Activated CD8-positive, alpha-beta T cell treated with anti-CD3 and anti-CD28 coated beads, Interleukin-2, amount 10 ng/mL, durations not matched to agents 7 days and 5 days (primary cell): ENCODE measurements at places on chromosomes 6 and 20.

DNA sequence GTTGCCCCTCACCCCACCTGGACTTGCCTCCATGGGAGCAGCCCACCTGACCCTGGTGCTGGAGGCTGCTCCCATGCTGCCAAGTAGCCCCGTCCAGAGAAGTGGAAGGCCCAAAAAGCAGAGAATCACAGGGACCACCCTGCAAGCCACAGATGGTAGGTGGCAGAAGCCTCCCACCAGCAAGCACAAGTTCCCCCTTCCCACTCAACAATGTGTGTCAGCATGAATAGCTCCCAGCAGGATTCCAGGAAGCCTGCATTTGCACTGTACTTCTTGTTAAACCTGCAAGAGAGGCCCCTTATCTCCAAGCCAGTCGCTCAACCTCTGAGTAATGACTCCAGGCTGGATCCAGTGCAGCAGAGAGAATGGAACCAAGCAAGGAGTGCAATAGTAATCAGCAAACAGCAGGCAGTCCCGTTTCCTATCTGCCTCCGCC is 180.8 kb upstream of the CST7 start:
- H3K4me1 ChIP-seq = peaks cover under 1% of the 10 kb centered on the region
- H3K27ac ChIP-seq = no peak overlapping the region
- peaks cover 12% of the 10 kb centered on the region for H3K27me3 ChIP-seq
- no peak overlapping the region for H3K4me3 ChIP-seq

- H3K36me3 ChIP-seq = peaks cover 65% of the 10 kb centered on the region
- H3K27me3 ChIP-seq = no peaks in the 10 kb centered on the region
- H3K4me3 ChIP-seq = no peak overlapping the region
- peak overlapping the region; percentile 39 for H3K27ac ChIP-seq
Measured at GRCh38 chr20:62887152-62887859, 25.7 kb upstream of the TCFL5 start.

DNA sequence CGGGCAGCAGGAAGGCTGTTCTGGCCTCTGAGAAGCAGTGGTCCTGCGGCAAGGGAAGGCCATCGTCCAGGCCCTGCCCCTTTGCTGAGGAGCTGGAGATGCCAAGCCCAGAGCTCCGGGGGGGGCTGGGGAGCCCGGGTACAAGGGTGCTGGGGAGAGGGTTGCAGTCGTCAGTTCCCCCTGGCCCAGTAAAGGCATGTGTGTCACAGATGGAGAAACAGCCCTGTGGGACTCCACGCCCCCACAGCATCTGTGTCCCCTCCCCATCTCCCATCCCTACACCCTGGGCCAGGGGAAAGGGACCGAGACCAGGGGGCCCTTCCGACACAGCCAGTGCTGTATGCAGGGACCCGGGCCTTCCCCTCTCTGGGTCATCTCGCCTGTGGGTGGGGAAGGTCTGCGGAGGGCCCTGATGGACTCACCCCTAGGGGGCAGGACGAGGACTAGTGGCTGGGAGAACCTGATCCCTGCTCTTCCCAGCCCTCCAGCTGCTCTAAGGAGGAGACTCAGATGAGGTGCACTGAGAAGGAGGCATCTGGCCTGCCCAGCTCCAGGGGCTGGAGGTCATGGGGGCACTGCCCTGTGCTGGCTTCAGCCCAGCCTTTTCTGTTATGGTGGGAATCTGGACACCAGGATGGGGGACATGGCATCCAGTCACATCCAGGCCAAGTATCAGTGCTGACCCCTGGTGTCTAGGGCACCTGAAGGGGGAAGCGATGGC is 609 bp downstream of the MYL9 start:
- peaks cover 4% of the 10 kb centered on the region for H3K4me1 ChIP-seq
- no peak overlapping the region for H3K27ac ChIP-seq
- no peak for DNase-seq
- no peak overlapping the region for H3K4me3 ChIP-seq

DNA sequence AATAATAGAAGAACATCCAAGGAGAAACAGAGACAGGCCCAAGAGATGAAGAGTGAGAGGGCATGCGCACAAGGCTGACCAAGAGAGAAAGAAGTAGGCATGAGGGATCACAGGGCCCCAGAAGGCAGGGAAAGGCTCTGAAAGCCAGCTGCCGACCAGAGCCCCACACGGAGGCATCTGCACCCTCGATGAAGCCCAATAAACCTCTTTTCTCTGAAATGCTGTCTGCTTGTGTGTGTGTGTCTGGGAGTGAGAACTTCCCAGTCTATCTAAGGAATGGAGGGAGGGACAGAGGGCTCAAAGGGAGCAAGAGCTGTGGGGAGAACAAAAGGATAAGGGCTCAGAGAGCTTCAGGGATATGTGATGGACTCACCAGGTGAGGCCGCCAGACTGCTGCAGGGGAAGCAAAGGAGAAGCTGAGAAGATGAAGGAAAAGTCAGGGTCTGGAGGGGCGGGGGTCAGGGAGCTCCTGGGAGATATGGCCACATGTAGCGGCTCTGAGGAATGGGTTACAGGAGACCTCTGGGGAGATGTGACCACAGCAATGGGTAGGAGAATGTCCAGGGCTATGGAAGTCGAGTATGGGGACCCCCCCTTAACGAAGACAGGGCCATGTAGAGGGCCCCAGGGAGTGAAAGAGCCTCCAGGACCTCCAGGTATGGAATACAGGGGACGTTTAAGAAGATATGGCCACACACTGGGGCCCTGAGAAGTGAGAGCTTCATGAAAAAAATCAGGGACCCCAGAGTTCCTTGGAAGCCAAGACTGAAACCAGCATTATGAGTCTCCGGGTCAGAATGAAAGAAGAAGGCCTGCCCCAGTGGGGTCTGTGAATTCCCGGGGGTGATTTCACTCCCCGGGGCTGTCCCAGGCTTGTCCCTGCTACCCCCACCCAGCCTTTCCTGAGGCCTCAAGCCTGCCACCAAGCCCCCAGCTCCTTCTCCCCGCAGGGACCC is 981 bp upstream of the TNF start:
- peaks cover 92% of the 10 kb centered on the region for H3K4me1 ChIP-seq
- H3K27ac ChIP-seq = peak overlapping the region; percentile 96
- H3K27me3 ChIP-seq = no peaks in the 10 kb centered on the region
- DNase-seq = no peak

GRCh38 chr6:158230967-158231550 is 62.9 kb downstream of the GTF2H5 start:
- peaks cover 20% of the 10 kb centered on the region for H3K4me1 ChIP-seq
- H3K27ac ChIP-seq = peak overlapping the region; percentile 87
- H3K4me3 ChIP-seq = peak overlapping the region; percentile 87
- peaks cover 5% of the 10 kb centered on the region for H3K27me3 ChIP-seq

DNA sequence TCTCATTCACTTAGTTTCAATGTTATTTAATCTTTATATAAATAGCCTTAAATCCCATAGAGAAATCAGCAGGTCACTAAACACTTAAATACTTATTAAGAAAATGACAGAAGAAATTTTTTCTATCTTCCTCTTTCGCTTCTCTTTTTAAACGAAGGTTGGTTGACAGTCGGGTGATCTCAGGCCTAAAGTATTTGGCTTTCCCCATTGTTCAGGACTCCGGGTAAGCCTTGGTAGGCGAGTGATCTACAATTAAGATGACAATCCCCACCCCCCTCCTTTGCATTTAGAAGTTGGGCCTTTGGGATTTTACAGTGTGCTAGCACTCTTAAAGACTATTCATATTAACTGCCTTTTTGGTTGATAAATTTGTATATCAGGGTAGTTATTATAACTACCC is 19.7 kb upstream of the UTRN start:
- no peaks in the 10 kb centered on the region for H3K27me3 ChIP-seq
- no peaks in the 10 kb centered on the region for H3K4me1 ChIP-seq
- no peak for DNase-seq

- H3K27ac ChIP-seq = no peak overlapping the region
- H3K4me1 ChIP-seq = no peaks in the 10 kb centered on the region
- no peak overlapping the region for H3K4me3 ChIP-seq
- no peaks in the 10 kb centered on the region for H3K36me3 ChIP-seq
- no peak for DNase-seq
Measured at GRCh38 chr6:148955441-148955840, 208.6 kb downstream of the UST start.

GRCh38 chr6:164216368-164216767 is 801.9 kb downstream of the QKI start:
- DNase-seq = no peak
- no peaks in the 10 kb centered on the region for H3K36me3 ChIP-seq
- no peaks in the 10 kb centered on the region for H3K27me3 ChIP-seq
- no peak overlapping the region for H3K27ac ChIP-seq
- no peak overlapping the region for H3K4me3 ChIP-seq

DNA sequence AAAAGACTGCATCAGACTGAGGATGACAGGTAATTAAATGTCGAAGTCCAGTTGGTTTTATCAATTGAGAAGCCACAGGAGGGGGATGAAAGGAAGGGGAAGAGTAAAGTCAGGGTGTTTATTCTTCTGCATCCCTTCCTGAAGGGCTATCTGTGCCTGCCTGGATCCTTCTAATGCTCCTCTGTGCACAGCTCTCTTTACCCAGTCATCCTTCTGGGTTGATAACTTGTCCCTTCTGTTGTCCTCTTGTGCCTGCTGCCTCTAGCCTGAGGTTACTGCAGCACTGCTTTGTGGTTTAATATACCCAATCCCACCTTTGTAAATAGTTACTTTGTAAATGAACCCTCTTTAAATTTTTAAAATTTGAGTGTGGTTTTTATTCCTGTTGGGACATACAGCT is 1127.3 kb downstream of the EPHA7 start:
- no peak overlapping the region for H3K27ac ChIP-seq
- no peaks in the 10 kb centered on the region for H3K4me1 ChIP-seq
- H3K4me3 ChIP-seq = no peak overlapping the region

GRCh38 chr20:62628691-62629090 is 13.6 kb upstream of the SLCO4A1 start:
- no peak for DNase-seq
- H3K27me3 ChIP-seq = peaks cover 12% of the 10 kb centered on the region
- H3K27ac ChIP-seq = no peak overlapping the region
- peaks cover 20% of the 10 kb centered on the region for H3K4me1 ChIP-seq
- no peaks in the 10 kb centered on the region for H3K36me3 ChIP-seq

GRCh38 chr6:142883011-142883410 is 62.0 kb downstream of the HIVEP2 start:
- H3K4me1 ChIP-seq = peaks cover 65% of the 10 kb centered on the region
- no peak for DNase-seq
- peaks cover 36% of the 10 kb centered on the region for H3K36me3 ChIP-seq
- no peak overlapping the region for H3K4me3 ChIP-seq

GRCh38 chr6:123402052-123402451 is 234.7 kb downstream of the TRDN start:
- no peaks in the 10 kb centered on the region for H3K27me3 ChIP-seq
- H3K4me1 ChIP-seq = no peaks in the 10 kb centered on the region
- H3K27ac ChIP-seq = no peak overlapping the region

DNA sequence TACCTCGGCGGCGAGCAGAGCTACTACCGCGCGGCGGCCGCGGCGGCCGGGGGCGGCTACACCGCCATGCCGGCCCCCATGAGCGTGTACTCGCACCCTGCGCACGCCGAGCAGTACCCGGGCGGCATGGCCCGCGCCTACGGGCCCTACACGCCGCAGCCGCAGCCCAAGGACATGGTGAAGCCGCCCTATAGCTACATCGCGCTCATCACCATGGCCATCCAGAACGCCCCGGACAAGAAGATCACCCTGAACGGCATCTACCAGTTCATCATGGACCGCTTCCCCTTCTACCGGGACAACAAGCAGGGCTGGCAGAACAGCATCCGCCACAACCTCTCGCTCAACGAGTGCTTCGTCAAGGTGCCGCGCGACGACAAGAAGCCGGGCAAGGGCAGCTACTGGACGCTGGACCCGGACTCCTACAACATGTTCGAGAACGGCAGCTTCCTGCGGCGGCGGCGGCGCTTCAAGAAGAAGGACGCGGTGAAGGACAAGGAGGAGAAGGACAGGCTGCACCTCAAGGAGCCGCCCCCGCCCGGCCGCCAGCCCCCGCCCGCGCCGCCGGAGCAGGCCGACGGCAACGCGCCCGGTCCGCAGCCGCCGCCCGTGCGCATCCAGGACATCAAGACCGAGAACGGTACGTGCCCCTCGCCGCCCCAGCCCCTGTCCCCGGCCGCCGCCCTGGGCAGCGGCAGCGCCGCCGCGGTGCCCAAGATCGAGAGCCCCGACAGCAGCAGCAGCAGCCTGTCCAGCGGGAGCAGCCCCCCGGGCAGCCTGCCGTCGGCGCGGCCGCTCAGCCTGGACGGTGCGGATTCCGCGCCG is 994 bp downstream of the FOXC1 start:
- H3K36me3 ChIP-seq = peaks cover 9% of the 10 kb centered on the region
- DNase-seq = peak; percentile 38
- H3K4me3 ChIP-seq = peak overlapping the region; percentile 60
- no peak overlapping the region for H3K27ac ChIP-seq
